ENCODE measurements at places on chromosomes 1 and 21. TPM values are rescaled to one million over a fixed set of nuclear protein-coding genes. Genes with fewer than 3 reads are reported as not detected.

Gene TOR3A
- total RNA-seq: 15.2 TPM

Gene ZCCHC17
- 27.5 TPM for total RNA-seq

Gene GNAT2
- 0.26 TPM for total RNA-seq

Gene RASAL2
- 82.1 TPM for total RNA-seq

Gene TRAF3IP3
- not detected for total RNA-seq

Data from endothelial cell (in vitro differentiated cells).